ENCODE measurements at places on chromosomes 2 and 18. TPM values are rescaled to one million over a fixed set of nuclear protein-coding genes. Genes with fewer than 3 reads are reported as not detected.
A peak's percentile ranks its signal among the peaks of the same experiment; 100 is the strongest.

- H3K4me3 ChIP-seq, result no peak overlapping the region
- peaks cover 30% of the 10 kb centered on the region for H3K36me3 ChIP-seq
- peaks cover 3% of the 10 kb centered on the region for H3K27me3 ChIP-seq
- H3K27ac ChIP-seq, result no peak overlapping the region
- peaks cover 72% of the 10 kb centered on the region for H3K4me1 ChIP-seq
- DNase-seq, result no peak
Measured at GRCh38 chr2:133811409-133812125, 243.3 kb upstream of the NCKAP5 start.

DNA sequence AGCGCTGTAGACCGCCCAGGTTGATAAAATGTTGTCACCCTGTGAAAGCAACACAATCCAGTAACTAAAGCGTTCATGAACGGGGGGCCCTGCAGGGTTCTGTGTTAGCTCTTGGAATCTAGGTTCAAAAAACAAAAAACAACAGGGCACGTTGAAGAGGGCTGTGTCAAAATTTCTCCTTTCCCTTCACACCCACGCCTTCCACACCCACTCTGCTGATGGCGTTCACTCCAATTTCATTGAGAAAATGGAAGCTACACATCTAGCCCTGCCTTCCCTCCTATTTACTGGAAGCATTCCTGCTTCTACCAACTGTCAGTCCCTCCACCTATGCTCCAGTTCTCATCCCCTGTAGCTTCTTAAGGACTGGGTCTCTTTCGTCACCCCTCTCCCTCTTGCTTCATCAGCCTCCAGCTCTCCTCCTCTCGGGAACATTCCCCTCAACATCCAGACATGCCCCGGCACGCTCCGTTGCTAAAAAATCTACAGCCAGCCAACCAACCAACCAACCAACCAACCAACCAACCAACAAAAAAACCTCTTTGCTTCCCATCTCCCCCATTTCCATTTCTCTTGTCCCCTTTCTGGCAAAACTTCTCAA is 98.4 kb upstream of the SP3 start:
- no peak overlapping the region for H3K27ac ChIP-seq
- H3K27me3 ChIP-seq, result peaks cover 11% of the 10 kb centered on the region
- H3K36me3 ChIP-seq, result no peaks in the 10 kb centered on the region
- DNase-seq, result no peak
- no peak overlapping the region for H3K4me3 ChIP-seq

The TSPYL6 gene
- not detected for total RNA-seq

The RHOB gene
- total RNA-seq, result 134 TPM

The AFTPH gene
- 17.4 TPM for total RNA-seq

The KRTCAP3 gene
- not detected for total RNA-seq

The SLC11A1 gene
- total RNA-seq, result 0.16 TPM

GRCh38 chr2:176892676-176893226 is 319.8 kb upstream of the HNRNPA3 start:
- no peak overlapping the region for H3K4me3 ChIP-seq
- no peak overlapping the region for H3K27ac ChIP-seq
- no peaks in the 10 kb centered on the region for H3K27me3 ChIP-seq

- H3K36me3 ChIP-seq, result no peaks in the 10 kb centered on the region
- H3K4me3 ChIP-seq, result no peak overlapping the region
- peaks cover 23% of the 10 kb centered on the region for H3K4me1 ChIP-seq
- no peaks in the 10 kb centered on the region for H3K27me3 ChIP-seq
- no peak overlapping the region for H3K27ac ChIP-seq
Measured at GRCh38 chr2:53058526-53058925, 709.1 kb upstream of the CHAC2 start.

GRCh38 chr18:74184875-74185274 is 36.6 kb downstream of the TIMM21 start:
- H3K4me1 ChIP-seq, result peaks cover 14% of the 10 kb centered on the region
- peaks cover 5% of the 10 kb centered on the region for H3K36me3 ChIP-seq
- H3K27me3 ChIP-seq, result peaks cover 39% of the 10 kb centered on the region
- DNase-seq, result no peak

- no peak overlapping the region for H3K4me3 ChIP-seq
- H3K27me3 ChIP-seq, result peaks cover 3% of the 10 kb centered on the region
- no peaks in the 10 kb centered on the region for H3K4me1 ChIP-seq
- H3K36me3 ChIP-seq, result no peaks in the 10 kb centered on the region
Measured at GRCh38 chr2:20168727-20169696, 55.9 kb downstream of the SDC1 start.

DNA sequence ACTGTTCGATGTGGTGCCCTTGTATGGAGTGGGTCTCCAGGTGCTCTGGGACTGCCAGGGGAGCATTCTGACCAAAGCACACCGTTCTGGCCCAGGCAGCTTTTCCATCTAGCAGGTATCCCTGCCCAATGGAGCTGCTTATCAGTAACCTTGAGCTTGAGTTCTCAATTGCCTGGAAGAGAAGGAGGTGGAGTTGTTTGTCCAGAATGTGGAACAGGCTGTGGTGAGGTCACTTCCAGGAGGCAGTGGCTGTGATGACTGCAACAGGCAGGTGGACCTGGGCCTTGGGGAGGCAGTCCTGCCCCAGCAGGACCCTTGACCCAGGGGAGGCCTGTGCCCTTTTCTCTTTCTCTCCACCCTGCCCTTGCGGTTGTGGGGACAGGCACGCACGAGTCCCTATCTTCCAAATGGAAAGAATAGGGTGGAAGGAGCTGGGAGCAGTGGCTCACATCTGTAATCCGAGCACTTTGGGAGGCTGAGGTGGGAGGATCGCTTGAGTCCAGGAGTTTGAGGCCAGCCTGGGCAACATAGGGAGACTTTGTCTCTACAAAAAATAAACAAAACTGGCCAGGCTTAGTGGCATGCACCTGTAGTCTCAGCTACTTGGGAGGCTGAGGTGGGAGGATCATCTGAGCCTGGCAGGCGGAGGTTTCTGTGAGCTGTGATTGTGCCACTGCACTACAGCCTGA is 66.2 kb upstream of the MCFD2 start:
- H3K27me3 ChIP-seq, result peaks cover 2% of the 10 kb centered on the region
- DNase-seq, result no peak
- H3K4me1 ChIP-seq, result peaks cover 46% of the 10 kb centered on the region
- H3K4me3 ChIP-seq, result no peak overlapping the region

- H3K27ac ChIP-seq, result peak overlapping the region; percentile 77
- peak overlapping the region; percentile 47 for H3K4me3 ChIP-seq
- DNase-seq, result no peak
- peaks cover 48% of the 10 kb centered on the region for H3K4me1 ChIP-seq
Measured at GRCh38 chr2:74735564-74735963, 81.5 kb downstream of the SEMA4F start.

- no peak for DNase-seq
- H3K4me1 ChIP-seq, result no peaks in the 10 kb centered on the region
- no peak overlapping the region for H3K27ac ChIP-seq
- no peaks in the 10 kb centered on the region for H3K36me3 ChIP-seq
- H3K4me3 ChIP-seq, result no peak overlapping the region
Measured at GRCh38 chr18:27871726-27872125, 305.2 kb downstream of the CDH2 start.

- H3K27ac ChIP-seq, result peak overlapping the region; percentile 94
- peaks cover 82% of the 10 kb centered on the region for H3K4me1 ChIP-seq
- peaks cover 2% of the 10 kb centered on the region for H3K27me3 ChIP-seq
Measured at GRCh38 chr2:127514485-127514884, 11.8 kb downstream of the IWS1 start.

The CCDC85A gene
- 37.8 TPM for total RNA-seq
